ENCODE measurements at places on chromosomes 16 and 17. TPM values are rescaled to one million over a fixed set of nuclear protein-coding genes. Genes with fewer than 3 reads are reported as not detected.

ADGRG3 gene
- total RNA-seq = 0.31 TPM

ALOX15 gene
- total RNA-seq = 17.0 TPM

USP32 gene
- 37.4 TPM for total RNA-seq

GP1BA gene
- 1.3 TPM for total RNA-seq

DRC7 gene
- 1.8 TPM for total RNA-seq

PRRT2 gene
- total RNA-seq = 15.0 TPM

CUEDC1 gene
- total RNA-seq = 13.3 TPM

PRR15L gene
- total RNA-seq = not detected

STH gene
- total RNA-seq = not detected

MYLK3 gene
- 0.95 TPM for total RNA-seq

DNA sequence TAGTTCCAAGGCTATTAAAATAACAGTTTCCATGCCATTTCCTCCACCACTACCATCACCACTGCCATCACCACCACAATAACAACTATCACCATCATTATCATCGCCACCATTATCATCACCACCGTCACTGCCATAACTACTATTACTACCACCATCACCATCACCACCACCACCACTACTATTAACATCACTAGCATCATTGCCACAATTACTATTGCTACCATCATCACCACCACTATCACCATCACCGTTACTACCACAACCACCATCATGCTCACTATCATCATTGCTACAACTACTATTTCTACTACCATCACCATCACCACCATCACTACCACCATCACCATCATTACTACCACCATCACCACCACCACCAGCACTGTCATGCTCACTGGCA, 185.9 kb upstream of the MAF start:
- H3K36me3 ChIP-seq = no peaks in the 10 kb centered on the region
- H3K27me3 ChIP-seq = no peaks in the 10 kb centered on the region
- H3K4me3 ChIP-seq = no peak overlapping the region
- H3K27ac ChIP-seq = no peak overlapping the region
- H3K4me1 ChIP-seq = no peaks in the 10 kb centered on the region

- DNase-seq = peak; percentile 16
- peaks cover 4% of the 10 kb centered on the region for H3K27me3 ChIP-seq
- no peak overlapping the region for H3K4me3 ChIP-seq
- no peaks in the 10 kb centered on the region for H3K4me1 ChIP-seq
- peak overlapping the region; percentile 83 for H3K27ac ChIP-seq
- no peaks in the 10 kb centered on the region for H3K36me3 ChIP-seq
These were observed 62.0 kb upstream of the NUDT7 start for GRCh38 chr16:77660311-77660710.

DNA sequence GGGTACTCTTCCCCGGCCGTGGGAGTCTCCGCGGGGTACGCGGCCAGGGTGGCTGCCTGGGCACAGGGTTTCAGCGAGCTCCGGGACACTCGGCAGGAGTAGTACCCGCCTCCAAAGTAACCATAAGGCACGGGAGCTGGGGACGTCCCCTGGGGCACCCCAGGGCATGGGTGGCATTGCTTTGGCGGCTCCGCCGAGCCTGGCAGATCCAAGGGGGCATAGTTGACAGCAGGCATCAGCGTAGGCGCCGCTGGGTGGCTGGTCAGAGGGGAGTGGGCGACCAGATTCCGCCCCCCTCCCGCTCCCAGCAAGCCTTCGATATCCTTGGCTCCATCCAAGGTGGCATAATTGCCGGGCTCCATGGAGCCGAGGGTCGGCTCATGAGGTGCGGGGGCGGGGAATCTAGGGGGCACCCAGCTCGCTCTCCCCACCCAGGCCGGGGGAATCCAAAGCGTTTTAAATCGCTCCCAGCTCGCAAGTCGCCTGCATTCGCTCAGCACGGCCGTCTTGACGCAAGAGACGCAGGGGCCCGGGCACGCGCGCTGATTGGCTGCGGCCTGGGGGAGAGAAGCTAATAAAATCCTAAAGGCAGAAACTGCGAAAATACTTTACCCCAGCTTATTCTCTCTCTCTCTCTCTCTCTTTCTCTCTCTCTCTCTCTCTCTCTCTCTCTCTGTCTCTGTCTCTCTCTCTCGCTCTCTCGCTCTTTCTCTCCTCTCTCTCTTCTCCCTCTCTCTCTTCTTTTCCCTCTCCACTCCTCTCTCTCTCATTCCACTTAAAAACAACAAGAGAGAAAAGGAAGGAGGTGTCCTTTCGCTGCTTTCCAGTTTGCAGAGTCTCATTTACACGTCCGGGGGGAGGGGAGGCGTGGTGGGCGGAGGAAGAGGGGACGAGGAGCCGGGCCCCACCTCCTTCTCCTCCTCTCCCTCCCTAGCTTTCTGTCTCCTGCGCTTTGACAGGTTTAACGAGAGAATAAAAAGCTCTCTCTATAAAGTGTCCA, at the start of gene HOXB13:
Gene HOXB13, minus strand, starts transcription at position 519 of the 1,000 bp plus-strand sequence. Its CDS starts 157 bp downstream, at position 362.
- no peaks in the 10 kb centered on the region for H3K36me3 ChIP-seq
- DNase-seq = no peak
- peaks cover 21% of the 10 kb centered on the region for H3K4me1 ChIP-seq
- peak within 1 kb of the TSS; percentile 87 for H3K4me3 ChIP-seq

DNA sequence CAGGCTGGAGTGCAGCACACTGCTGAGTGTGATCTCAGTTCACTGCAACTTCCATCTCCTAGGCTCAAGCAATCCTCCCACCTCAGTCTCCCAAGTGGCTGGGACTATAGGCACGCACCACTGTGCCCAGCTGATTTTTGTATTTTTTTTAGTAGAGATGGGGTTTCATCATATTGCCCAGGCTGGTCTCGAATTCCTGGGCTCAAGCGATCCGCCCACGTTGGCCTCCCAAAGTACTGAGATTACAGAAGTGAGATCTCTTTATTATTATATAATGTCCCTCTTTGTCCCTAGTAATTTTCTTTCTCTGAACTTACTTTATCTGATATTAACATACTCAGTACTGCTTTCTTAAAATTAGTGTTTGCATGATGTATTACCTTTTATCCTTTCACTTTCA, 8.3 kb downstream of the CFAP97D1 start:
- H3K4me3 ChIP-seq = no peak overlapping the region
- H3K4me1 ChIP-seq = no peaks in the 10 kb centered on the region
- peaks cover 2% of the 10 kb centered on the region for H3K27me3 ChIP-seq
- DNase-seq = no peak

- DNase-seq = no peak
- peaks cover 5% of the 10 kb centered on the region for H3K4me1 ChIP-seq
- no peaks in the 10 kb centered on the region for H3K27me3 ChIP-seq
- H3K27ac ChIP-seq = no peak overlapping the region
- H3K36me3 ChIP-seq = no peaks in the 10 kb centered on the region
These were observed 234.2 kb downstream of the TOX3 start for GRCh38 chr16:52312716-52313115.

- H3K27me3 ChIP-seq = peaks cover 2% of the 10 kb centered on the region
- no peak for DNase-seq
- peaks cover 12% of the 10 kb centered on the region for H3K4me1 ChIP-seq
- no peak overlapping the region for H3K27ac ChIP-seq
- H3K36me3 ChIP-seq = no peaks in the 10 kb centered on the region
These were observed 35.9 kb downstream of the HSBP1 start for GRCh38 chr16:83843657-83844056.

DNA sequence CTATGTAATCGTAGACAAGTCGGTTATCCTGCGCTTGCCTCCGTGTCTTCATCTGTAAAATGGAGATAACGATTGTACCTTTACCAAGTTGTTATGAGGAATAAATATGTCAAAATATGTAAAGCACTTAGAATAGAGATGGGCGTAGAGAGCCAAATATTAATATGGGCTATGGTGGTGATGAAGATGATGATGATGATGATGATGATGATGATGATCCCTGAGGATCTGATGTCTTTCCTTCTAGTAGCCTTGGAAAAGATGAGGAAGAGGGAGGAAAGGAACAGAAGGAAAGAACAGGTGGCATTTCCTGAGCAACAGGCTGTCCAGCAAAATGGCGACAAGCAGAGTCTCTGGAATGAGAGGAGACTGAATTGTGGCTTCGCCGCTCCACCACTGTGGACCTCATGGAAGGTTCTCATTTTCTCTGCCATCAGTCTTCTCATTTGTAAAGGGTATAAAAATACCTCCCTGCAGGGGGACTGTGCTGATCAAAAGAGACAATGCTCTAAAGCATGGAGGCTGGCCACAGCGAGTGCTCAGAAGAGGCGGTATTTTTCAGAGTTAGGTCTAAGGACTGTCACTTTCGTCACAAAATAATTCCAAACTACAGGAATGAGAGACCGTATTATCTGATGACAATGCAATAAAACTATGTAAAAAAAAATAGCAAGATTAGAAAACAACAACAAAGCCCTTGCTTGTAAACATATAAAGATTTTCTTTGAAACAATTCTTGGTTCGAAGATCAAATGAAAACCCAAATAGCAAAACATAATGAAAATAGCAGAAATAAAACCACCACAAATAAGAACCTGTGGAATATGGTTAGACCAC, 17.2 kb upstream of the RCVRN start:
- DNase-seq = no peak
- H3K36me3 ChIP-seq = peaks cover 3% of the 10 kb centered on the region
- no peak overlapping the region for H3K4me3 ChIP-seq
- H3K27me3 ChIP-seq = peaks cover 4% of the 10 kb centered on the region
- no peak overlapping the region for H3K27ac ChIP-seq
- H3K4me1 ChIP-seq = no peaks in the 10 kb centered on the region

DNA sequence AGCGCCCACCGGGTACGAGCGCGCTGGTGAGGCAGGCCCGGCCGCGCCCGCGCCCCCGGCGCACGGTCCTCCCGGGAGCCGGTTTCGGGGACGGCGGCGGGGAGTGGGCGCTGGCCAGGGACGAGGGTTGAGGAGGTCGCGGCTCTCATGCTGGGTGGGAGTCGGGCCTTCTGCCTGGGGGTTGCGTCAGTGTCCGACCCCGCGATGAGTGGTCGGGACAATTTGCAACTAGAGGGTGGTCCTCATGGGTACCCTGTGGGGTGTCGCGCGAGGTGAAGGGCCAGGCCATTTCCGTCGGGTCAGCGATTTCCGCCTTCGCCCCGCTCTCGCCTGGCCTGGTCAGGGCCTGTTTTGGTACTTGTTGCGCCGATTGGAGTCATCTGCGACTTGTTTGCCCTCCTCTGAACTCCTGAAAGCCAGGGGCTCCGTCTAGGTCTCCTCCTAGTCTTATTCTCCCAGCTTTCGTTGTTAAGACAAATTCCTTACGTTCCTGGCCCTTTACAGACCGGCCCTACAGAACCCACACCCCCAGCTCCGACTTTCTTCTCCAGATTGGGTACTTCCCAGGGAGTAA, 14.9 kb downstream of the NAA60 start:
- H3K27ac ChIP-seq = peak overlapping the region; percentile 96
- peaks cover 47% of the 10 kb centered on the region for H3K4me1 ChIP-seq
- H3K27me3 ChIP-seq = peaks cover 22% of the 10 kb centered on the region
- DNase-seq = peak; percentile 31

- H3K36me3 ChIP-seq = peaks cover 4% of the 10 kb centered on the region
- no peak for DNase-seq
- H3K4me3 ChIP-seq = no peak overlapping the region
- H3K27me3 ChIP-seq = peaks cover 10% of the 10 kb centered on the region
- H3K27ac ChIP-seq = no peak overlapping the region
These were observed 21.0 kb upstream of the G6PC1 start for GRCh38 chr17:42879596-42879985.

- no peaks in the 10 kb centered on the region for H3K4me1 ChIP-seq
- no peaks in the 10 kb centered on the region for H3K36me3 ChIP-seq
- no peaks in the 10 kb centered on the region for H3K27me3 ChIP-seq
- H3K27ac ChIP-seq = no peak overlapping the region
- DNase-seq = peak; percentile 82
These were observed 26.4 kb downstream of the KIFC3 start for GRCh38 chr16:57775661-57776469.

GRCh38 chr16:71738855-71739254, 14.4 kb upstream of the PHLPP2 start:
- H3K4me1 ChIP-seq = no peaks in the 10 kb centered on the region
- H3K27ac ChIP-seq = no peak overlapping the region
- H3K27me3 ChIP-seq = peaks cover 2% of the 10 kb centered on the region
- no peak for DNase-seq
- no peak overlapping the region for H3K4me3 ChIP-seq
- H3K36me3 ChIP-seq = peaks cover 22% of the 10 kb centered on the region

DNA sequence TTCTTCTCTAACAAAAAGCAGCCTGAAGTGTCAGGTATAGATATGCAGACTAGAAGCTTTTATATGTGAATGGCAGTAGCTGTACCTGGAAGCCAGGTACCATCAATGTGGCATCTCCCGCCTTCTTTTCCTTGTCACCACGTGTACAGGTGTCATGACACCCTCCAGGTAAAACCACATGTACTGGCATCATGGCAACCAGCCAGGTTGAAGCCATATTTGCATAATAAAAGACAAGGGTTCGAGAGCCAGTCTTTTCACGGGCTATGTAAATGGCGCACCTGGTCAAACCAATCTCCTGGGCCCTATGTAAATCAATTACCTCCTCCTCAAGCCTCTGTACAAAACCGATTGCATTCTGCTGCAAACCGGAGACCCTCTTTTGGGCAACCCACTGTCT, 541.3 kb downstream of the CDH11 start:
- H3K27me3 ChIP-seq = no peaks in the 10 kb centered on the region
- H3K4me3 ChIP-seq = no peak overlapping the region
- no peak overlapping the region for H3K27ac ChIP-seq
- DNase-seq = no peak

DNA sequence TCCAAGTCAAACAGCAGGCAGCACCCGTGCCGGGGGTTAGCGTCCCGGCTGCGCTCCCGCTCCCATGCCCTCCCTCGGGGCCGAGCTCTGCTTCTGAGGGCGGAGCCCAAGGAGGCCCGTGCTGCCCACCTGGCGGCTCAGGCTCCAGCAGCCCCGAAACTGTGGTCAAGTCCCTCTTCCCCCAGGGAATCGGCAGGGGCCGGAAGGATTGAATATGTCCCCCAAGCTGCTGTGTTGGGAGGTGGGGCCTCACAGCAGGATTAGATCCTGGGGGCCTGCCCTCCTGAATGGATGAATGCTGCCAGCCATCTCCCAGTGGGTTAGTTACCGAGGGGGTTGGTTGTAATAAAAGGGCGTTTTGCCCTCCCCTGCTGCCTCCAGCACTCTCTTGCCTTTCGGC, 33.9 kb downstream of the MAP2K3 start:
- no peak overlapping the region for H3K27ac ChIP-seq
- no peaks in the 10 kb centered on the region for H3K36me3 ChIP-seq
- H3K4me1 ChIP-seq = peaks cover 7% of the 10 kb centered on the region

DNA sequence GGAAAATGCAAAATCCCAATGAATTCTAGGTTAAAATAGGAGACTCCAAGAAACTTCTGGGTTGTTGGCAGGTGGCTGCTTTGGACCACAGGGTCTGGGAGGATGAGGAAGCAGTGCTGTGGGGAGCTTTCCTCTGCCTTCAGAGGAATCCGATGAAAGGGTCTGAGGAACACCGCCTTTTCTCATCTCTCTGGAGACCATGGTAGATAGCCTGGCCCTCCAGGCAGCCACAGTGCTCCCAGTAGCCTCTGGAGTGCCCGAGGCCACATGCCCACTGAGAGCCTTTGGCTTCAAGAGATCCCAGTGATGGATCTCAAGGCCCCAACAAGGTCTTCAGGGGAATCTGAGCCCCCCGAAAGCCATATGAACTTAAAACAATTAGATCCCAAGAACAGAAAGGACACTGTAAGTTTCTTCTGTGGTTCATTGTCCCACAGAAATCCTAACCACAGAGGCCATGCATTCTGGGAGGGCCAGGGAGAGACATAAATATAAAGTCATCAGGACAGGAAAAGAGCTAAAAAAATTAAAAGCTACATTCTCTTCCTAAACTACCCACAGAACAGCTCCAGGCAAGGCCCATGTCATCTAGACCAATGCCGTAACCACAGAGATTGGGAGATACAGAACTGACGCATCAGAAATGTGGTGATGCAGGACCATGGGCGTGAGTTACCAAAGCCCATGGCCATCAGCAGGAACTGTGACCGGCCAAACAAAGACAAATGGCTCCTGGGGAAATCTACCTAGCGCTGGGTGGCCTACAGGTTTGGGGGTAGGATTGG, 24.3 kb downstream of the TK2 start:
- peaks cover 36% of the 10 kb centered on the region for H3K4me1 ChIP-seq
- no peak for DNase-seq
- H3K27me3 ChIP-seq = peaks cover 5% of the 10 kb centered on the region
- H3K27ac ChIP-seq = peak overlapping the region; percentile 75
- peaks cover 31% of the 10 kb centered on the region for H3K36me3 ChIP-seq
